NCI-H1092 (cell line): ENCODE measurements at places on chromosomes 13 and 19.

DNA sequence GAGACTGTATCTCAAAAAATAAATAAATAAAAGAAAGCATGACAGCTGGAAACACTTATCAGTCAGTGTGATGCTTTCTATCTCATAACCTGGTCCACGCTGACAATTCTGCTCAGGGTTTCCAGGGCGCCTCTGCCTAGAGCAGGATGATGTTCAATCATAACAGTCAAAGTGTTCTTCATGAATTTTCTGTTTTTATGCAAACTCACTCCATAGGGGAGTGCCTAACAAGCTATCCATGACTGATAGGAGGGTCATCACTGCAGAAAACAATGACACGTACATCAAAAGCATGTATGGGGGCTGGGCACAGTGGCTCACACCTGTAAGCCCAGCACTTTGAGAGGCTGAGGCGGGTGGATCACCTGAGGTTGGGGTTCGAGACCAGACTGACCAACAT lies 41.4 kb upstream of the ZNF83 start:
- DNase-seq: no peak

DNA sequence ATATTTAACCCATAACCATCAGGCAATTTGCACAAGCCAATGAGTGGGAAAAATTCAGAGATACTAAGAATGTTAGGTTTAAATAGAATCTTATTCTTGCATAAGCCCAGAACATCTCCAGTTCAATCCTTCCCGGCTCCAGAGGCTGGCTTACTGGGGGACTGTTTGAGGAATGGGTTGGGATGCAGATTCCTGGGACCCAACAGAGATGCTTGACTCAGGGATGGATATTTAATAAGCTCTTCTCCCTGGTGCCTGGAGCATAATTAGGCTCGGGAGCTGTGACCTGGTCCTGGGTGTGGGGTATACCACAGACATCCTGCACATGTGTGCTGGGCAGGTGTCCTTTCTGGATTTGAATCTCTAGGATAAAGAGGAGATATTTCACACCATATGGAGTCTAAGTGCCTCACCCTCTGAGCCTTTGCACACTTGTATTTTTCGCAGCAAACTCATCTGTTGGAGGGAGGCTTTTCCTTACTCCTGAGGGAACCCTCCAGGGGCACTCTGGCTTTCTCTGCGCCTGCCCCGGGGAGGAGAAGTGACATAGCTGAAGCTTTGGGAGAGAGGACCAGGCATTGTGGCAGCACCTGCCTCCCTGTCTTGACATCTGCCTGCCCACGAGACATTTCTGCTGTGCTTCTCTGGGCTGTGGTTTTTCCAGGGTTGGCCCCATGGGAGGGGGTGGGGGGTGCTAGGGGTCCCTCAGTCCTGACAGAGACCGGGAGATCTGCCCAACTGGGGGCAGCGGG lies 36.1 kb upstream of the ANKRD10 start:
- DNase-seq: peak; percentile 13

- DNase-seq: no peak
Measured at GRCh38 chr19:4715529-4716221, 8.0 kb downstream of the DPP9 start.

DNA sequence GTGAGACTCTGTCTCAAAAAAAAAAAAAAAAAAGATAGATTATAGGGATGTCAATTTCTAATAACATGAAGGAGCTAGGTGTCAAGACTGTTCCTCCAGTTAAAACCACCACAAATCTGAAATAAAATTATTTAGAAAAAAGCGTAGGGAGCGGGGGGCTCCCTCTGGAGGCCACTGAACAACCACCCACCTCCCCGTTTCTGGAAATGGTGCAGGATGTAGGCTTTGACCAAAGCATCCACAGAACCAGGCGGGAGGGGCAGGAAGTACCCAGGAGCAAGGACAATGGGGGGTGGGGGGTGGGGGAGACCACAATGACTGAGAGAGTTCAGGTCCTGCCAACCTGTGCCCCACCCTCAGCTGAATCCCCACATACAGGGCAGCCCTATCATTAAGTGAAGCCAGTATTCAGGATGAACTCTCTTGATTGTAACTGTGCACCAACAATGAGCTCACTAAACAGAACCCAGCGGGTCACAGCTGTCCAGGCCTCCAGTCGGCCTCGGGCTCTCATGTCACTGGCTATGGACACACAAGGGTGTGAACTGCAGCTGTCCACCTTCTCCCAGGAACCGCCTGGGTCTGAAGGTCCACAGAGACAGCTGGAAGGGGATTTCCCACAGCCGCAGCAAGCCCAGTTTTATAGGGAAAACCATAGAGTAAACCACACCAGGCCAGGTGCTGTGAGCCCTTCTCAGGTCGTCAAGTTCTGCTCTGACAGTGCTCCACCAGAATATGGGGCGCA lies 6.6 kb downstream of the ZSCAN18 start:
- DNase-seq: no peak

- DNase-seq: no peak
Measured at GRCh38 chr13:77820431-77821149, 98.0 kb downstream of the EDNRB start.

- DNase-seq: no peak
Measured at GRCh38 chr19:54247106-54247930, 4.7 kb upstream of the LILRA6 start.
